ENCODE measurements at places on chromosomes 3 and 15.

GRCh38 chr3:152384412-152384811 lies 115.7 kb downstream of the MBNL1 start:
- DNase-seq: no peak

GRCh38 chr15:98583771-98584430 lies 64.4 kb upstream of the IGF1R start:
- no peak for DNase-seq

GRCh38 chr3:106022913-106023312 lies 154.1 kb upstream of the CBLB start:
- DNase-seq: no peak

- DNase-seq: no peak
These were observed 283.1 kb upstream of the LRRFIP2 start for GRCh38 chr3:37457378-37458065.

DNA sequence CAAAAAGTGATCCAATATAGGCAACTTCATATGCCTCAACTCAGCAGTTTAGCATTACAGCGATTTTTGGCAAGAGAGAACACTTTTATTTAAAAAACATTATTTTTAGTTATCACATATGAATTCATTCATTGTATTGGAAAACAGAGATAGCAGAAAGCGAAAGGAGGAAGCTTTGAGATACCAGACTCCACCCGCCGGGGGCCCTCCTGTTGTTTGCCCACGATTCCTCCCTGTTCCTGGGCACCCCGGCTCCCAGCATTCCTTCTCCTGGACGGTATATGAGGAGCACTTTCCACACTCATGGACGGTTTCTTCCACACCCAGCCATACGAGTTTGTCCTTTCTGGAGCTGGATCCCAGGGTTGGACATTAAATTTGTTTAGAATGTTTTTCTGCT lies 18.2 kb downstream of the APBA2 start:
- no peak for DNase-seq

DNA sequence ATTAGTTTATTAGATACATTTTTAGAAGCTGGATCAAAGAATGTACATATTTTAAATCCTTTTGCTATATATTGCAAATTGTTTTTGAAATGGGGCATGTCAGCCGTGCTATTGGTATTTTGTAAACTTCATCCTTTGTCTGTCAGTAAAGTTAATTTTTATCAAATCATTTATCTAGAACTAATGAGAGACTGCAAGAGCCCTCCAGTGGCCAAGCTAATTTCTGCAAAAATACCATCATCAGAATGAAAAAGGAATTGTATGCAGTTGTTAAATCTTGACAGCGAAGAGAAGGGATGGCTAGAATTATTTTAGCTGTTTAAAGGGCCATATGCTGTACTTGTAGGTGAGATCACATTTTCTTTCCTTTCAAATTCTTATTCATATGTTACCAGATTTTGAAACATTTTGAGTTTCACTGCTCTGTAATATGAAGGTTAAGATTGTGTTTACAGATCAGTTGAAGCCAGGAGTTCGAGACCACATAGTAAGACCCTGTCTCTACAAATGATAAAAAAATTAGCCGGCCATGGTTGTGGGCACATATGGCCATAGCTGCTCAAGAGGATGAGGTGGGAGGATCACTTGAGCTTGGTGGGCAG lies 8.1 kb upstream of the CLDN11 start:
- no peak for DNase-seq

DNA sequence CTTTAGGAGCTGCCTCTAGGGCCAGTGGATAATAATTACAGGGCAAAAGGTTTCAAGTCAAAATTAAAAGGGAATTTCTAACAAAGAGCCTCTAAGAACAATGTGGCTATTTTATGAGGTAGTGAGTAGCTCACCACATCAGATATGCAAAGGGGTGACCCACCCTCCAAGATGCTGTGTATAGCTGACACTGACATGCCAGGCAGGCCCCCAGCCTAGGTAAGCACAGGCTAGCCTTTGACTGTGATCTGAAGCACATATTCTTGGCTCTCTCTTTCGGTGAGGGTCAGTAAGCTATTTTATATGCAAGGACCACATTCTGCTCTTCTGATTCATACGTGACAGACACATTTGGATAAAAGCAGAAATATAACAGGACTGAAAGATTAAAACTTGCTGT lies 2.8 kb upstream of the THSD4 start:
- DNase-seq: no peak

GRCh38 chr3:68893600-68894239 lies 38.6 kb downstream of the TAFA4 start:
- DNase-seq: no peak

DNA sequence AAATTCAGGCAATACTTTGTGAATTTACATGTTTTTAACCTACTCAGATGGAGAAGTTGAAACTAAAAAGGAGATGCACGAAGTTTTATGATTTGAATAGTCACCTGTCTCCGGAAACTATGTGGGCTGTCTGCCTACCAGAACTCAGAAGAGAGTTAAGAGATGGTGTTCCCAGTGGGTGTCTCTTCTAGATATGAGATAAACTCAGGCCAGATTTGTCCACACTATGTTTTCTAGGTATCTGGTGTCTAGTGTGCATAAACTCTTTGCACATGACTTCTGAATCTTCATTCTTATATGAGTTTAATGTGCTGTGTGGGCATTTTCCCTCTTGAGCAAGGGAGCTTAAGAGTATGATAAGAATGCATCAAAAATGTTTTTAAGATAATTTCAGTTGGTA lies 222.8 kb downstream of the FOXP1 start:
- no peak for DNase-seq

- no peak for DNase-seq
These were observed 1.4 kb downstream of the XXYLT1 start for GRCh38 chr3:195269375-195270078.

DNA sequence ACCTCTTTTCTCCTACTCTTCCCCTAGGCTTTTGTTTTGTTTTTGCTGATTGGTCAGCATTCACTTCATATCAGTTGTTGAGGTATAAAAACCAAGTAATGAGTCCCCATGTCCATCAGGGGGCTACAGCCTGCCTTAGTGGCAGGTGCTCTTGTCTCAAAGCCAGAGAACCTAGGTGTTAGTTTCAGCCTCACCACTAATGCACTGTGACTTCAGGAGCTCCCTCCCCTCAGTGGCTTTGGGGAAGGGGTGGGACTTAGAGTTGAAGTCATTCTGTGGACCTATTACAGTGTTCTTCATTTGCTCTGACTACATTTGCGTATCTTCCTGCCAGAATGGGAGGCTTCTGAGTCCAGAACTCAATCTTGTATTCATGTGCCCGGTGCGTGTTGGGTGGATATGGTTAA lies 41.6 kb downstream of the NR2C2 start:
- no peak for DNase-seq

- DNase-seq: no peak
These were observed 105.5 kb downstream of the MME start for GRCh38 chr3:155185631-155186071.

GRCh38 chr15:99149366-99149765 lies 44.5 kb downstream of the SYNM start:
- no peak for DNase-seq

GRCh38 chr15:67147396-67147949 lies 82.1 kb downstream of the SMAD3 start:
- no peak for DNase-seq

DNA sequence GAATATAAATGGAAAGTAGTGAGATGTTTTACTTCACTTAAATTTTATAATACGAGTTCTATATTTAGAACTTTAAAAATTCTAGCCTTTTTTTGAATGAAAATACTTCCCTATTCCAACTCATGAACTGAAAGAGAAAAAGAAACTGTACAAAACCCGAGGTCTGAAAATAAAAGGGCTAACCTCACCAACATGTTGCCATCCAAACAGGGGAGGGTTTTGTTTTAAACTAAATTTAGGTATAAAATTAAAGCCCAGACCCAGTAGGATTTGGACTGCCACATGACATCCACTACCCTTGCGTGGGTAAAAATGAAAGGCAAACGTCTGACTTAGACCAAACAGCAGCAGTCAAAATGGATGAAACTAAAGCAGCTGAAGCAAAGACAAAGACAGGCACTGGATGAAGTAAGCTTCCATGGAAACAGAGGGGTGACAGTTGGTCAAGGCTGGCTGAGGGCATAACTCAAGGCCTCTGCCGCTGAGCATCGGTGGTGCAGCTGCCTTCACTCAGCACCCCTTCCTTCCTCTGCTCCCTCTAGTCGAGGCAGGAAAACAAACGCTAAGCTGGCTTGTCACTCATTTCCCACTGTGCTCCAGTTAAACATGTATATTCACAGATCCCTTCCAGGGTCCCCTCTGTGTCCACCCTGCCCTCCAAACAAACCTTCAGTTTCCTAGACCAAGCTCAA lies 58.1 kb downstream of the TM4SF4 start:
- no peak for DNase-seq

Measured in cerebellar nuclear complex (tissue), 1 donor.